ENCODE measurements at places on chromosomes 13 and 19. TPM values are rescaled to one million over a fixed set of nuclear protein-coding genes. Genes with fewer than 3 reads are reported as not detected.

The DCLK1 gene
- not detected for total RNA-seq

GRCh38 chr13:97028441-97029299 is 34.4 kb upstream of the OXGR1 start:
- no peak overlapping the region for H3K4me3 ChIP-seq
- H3K27me3 ChIP-seq: no peaks in the 10 kb centered on the region
- H3K4me1 ChIP-seq: no peaks in the 10 kb centered on the region
- no peak overlapping the region for H3K27ac ChIP-seq

The SIGLEC8 gene
- total RNA-seq: not detected

DNA sequence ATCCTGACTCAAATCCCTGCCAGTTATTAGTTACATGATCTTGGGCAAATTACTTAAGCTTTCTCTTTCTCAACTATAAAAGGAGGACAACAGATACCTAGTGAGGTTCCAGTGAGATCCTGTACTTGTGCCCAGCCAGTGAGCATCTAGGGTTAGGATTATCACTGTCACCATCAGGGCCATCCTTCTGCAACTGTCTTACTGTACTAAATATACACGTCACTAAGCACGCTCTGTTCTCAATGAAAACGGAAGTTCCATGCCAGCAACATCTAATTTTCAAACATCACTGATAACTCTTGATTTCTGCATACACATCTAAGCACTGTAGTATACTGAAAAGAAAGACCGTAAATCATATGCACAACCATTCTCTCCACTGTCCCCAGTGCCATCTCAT is 70.0 kb downstream of the FOXO1 start:
- peaks cover 39% of the 10 kb centered on the region for H3K4me1 ChIP-seq
- no peak overlapping the region for H3K27ac ChIP-seq
- no peak overlapping the region for H3K4me3 ChIP-seq
- H3K36me3 ChIP-seq: no peaks in the 10 kb centered on the region

The SPIB gene
- total RNA-seq: 1.2 TPM

The ACP5 gene
- total RNA-seq: 0.94 TPM

The ZNF681 gene
- total RNA-seq: 6.9 TPM

Measured in Calu3 (cell line).